ENCODE measurements at places on chromosomes 6 and 20. TPM values are rescaled to one million over a fixed set of nuclear protein-coding genes. Genes with fewer than 3 reads are reported as not detected.

Gene HSPA12B
- total RNA-seq = not detected

Gene SSTR4
- not detected for total RNA-seq

Gene ZC3H12D
- total RNA-seq = 0.21 TPM

GRCh38 chr20:31638816-31639215, 1.1 kb downstream of the COX4I2 start:
- DNase-seq = no peak

DNA sequence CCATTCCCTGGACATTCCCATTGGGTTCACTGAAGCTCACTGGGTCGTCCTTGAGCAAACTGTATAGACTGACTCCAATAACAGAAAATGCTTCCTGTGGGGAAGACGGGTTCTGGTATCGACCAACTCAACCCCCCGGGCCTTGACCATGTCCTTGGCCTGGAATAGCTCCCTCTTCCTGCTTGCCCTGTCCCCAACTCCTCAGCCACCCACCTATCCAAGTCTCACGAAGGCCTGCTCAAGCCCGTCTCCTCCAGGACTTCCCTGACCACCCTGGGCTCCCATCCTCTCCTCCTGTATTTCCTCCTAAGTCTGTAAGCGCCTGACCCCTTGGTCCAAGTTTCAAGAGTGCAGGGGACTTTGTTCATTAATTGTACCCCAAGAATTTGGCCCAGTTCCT, 2.8 kb upstream of the HMGA1 start:
- DNase-seq = no peak

- DNase-seq = no peak
Observed at GRCh38 chr6:120447605-120448004, 886.7 kb downstream of the TBC1D32 start.

- no peak for DNase-seq
Observed at GRCh38 chr6:85041376-85041775, 277.0 kb upstream of the TBX18 start.

Data from osteocyte (in vitro differentiated cells).